ENCODE measurements at places on chromosomes 1 and 21.

GRCh38 chr1:41286486-41286885 lies 44.4 kb upstream of the SCMH1 start:
- no peak for DNase-seq

DNA sequence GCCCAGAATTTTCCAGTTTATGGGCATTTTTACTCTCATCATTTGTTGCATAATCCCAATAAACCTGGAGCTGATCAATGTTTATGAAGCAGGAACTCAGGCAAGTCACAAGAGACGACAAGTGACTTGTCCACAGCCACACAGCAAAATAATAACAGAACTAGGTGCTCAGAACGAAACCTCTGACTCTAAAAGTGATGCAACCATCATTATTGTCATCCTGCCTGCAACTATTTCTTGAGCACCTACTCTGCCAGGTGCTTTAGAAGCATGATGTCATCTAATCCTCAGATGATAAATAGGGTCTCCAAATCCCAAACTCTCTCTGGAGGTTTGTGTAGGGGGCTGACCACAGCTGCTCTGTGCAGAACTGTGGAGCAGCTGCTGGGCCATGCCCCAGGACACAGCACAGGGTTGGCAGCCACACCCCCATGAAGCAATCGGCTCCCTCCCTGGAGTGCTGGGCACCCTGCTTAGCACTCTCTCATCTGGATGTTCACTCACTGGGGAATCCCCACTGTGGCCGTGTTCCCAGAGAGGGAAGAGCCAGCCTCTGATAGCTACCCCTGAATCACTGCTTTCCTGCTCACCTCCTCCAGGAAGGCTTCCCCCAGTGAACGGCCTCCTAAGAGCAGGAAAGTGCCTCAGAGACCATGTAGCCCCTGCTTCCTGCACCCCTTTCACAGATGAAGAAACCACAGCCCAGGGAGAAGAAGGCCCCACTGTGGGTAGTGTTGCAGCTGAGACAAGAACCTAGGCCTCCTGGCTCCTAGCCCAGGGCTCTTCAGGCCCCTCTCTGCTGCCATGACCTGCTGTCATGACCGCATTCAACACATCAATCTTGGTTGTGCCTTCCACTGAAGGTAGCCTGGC lies 2.1 kb downstream of the TTC22 start:
- no peak for DNase-seq

DNA sequence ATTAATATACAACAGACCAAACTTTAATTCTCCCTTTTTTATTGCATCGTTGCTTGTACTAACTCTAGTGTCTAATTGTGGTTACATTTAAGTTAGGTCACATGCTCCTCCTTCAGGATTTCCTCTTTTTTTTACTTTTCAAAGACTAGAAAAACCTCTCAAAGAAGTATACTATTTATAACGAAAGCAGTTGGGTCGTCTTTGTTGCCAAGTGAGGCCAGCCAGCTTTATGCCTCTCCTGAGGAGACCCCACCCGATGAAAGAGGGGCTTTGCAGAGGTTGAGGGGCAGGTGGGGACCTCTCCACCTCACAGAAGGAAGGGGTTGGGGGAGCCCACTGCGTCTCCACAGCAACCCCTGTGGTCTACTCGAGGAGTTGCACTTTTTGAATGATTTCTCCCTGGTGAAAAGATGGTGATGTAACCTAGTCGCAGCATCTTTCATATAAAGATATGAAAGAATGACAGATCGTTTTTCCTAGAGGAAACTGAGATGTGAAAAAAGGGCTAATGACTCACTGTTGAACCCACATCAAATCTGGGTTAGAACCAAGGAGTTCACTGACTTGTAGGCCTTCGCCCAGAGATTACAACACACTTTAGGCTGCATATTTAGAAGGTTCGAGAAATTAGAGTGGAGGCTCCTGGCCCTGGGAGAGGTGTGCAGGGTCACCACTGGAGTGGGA lies 6.4 kb downstream of the TGFB2 start:
- no peak for DNase-seq

- DNase-seq, result no peak
These were observed 10.9 kb downstream of the MORC3 start for GRCh38 chr21:36330904-36331303.

- no peak for DNase-seq
These were observed 3.4 kb downstream of the AP4B1 start for GRCh38 chr1:113901191-113901590.

DNA sequence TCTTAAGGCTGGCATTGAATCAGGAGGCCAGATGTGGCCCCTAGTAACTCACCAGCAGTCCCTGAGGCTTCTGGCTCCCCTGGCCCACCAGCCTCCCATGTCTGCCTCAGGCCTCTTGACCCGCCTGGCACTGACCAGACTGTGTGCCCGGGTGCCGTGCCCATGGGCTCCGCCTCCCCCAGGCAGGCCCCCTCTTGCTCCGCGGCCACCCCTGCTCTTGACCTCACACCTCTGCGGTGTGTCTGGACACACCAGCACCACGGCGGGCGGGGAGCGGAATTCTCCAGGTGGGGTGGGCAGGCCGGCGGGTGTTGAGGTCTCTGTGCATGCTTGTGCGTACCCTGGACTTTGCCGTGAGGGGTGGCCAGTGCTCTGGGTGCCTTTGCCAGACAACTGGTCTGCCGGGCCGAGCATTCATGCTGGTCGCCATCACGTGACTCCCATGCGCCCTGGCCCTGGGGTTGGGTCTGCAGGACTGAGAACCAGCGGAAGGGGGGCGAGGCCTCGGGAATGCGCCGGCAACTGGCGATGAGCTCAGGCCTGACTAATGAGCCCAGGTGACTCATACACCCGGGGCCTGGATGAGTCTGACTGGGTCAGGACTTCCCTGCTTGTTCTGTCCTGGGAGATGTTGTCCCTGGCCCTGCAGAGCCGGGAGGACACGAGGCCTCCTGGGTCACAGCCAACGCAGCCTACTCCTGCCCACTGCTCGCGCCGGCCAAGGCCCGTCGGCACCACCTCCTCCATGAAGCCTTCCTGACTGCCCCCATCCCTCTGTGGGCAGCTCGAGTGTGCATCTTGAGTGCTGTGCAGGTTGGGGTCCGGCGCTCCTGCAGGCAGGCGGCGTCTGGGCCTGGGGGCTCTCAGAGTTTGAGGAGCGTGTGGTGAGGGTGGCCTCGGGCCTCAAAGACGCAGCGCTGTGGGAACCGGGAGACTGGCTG lies 22.6 kb downstream of the COL18A1 start:
- peak; percentile 89 for DNase-seq

GRCh38 chr21:14690886-14691285 lies 144.8 kb upstream of the SAMSN1 start:
- DNase-seq, result no peak

DNA sequence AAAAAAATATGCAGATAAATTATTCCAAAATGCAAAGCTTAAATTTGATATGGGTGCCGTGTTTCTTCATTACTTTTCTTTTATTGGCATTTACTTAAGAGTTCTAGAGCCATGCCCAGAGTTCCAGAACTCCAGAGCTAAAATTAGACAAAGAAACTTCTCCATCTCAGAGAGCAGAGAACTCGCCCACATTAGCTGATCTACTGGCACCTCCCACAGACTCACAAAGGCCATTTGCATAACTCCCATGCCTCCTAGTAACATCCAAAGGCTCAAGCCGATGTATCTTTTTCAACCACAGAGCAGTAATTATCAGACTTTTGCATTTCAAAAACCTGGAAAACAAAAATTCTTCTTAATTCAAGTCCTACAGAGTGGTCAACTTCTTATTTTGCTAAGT lies 323.8 kb upstream of the ST6GALNAC5 start:
- DNase-seq, result no peak

DNA sequence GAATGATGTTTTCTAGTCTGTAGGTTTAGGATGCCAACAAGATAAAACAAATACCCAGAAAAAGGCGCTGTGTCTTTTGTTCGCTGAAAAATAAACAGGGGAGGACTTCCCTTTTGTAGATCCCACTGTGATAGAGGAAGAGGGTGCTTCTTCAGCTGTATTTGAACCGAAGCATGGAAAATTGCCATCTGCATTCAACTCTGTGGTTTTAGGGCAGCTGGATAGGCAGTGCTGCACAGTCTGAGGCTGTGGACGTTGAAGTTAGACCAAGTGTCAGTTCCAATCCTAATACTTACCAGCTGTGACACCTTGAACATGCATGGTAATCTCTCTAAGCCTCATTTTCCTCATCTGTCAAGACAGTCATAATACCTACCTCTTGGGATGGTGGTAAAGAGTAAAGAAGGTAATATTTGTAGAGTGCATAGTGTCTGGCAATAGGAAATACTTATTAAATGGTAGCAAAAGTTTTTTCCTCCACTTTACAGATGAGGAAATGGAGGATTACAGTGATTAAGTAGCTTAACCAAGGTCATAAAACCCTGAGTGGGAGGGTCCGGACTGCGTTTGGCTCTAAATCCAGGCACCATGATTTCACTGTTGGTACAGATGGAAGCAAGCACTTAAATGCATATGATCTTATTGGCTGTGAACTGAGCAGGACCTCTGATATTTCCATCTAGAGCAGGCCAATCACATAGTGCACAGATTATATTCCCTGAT lies 48.5 kb downstream of the UTP25 start:
- no peak for DNase-seq
